Upper lobe of right lung (tissue), 1 donor: ENCODE measurements at places on chromosomes 11 and 22. TPM values are rescaled to one million over a fixed set of nuclear protein-coding genes. Genes with fewer than 3 reads are reported as not detected.
A peak's percentile ranks its signal among the peaks of the same experiment; 100 is the strongest.

GRCh38 chr22:43867839-43868635 lies 5.7 kb upstream of the SULT4A1 start:
- no peaks in the 10 kb centered on the region for H3K36me3 ChIP-seq
- no peak overlapping the region for H3K27ac ChIP-seq
- H3K4me3 ChIP-seq, result no peak overlapping the region
- DNase-seq, result peak; percentile 81

The ARHGEF17 gene
- 74.5 TPM for total RNA-seq

The ARRB1 gene
- 188 TPM for total RNA-seq

- H3K27me3 ChIP-seq, result no peaks in the 10 kb centered on the region
- H3K4me1 ChIP-seq, result peaks cover 12% of the 10 kb centered on the region
- no peak for DNase-seq
- H3K4me3 ChIP-seq, result no peak overlapping the region
Observed at GRCh38 chr11:13348305-13348704, 70.7 kb downstream of the BMAL1 start.
